ENCODE measurements at places on chromosomes 1 and 21.

- DNase-seq: no peak
Observed at GRCh38 chr21:8989721-8990325, 1531.6 kb upstream of the TPTE start.

- DNase-seq: no peak
Observed at GRCh38 chr1:93348104-93348728, 2.5 kb downstream of the DR1 start.

DNA sequence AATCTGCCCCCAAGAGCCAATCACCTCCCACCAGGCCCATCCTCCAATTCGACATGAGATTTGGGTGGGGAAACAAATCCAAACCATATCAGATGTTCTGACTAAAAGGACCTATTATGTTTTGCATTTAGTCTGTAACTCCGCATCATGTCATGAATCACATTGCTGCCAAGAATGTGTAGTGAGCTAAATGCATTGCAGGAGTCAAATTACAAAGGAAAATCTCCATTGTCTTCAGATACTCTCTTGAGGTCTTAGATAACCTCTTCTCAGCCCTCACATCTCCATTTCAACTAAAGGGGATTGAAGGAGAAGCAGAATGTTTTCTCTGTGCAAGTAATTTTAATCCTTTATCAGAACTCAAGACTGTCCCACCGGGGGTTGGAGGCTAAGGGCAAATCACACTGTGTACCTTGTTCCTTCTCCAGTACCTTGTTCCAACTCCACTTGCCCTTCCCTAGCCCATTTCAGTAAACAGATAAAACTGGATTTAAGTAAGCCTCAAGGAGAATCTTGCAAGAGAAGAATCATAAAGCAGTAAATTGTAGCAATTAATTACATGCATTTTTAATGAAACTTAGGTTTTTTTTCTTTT, 34.1 kb downstream of the EXTL2 start:
- no peak for DNase-seq

DNA sequence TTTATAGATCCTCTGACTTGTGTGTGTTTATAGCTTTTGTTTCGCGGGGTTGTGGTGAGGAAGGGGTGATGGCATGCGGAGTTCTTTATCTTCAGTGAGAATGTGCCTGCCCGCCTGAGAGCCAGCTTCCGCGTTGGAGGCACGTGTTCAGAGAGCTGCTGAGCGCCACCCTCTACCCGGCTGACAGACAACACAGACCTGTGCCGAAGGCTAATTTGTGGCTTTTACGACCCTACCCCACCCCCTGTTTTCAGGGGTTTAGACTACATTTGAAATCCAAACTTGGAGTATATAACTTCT, 14.4 kb upstream of the CD101 start:
- peak; percentile 74 for DNase-seq

DNA sequence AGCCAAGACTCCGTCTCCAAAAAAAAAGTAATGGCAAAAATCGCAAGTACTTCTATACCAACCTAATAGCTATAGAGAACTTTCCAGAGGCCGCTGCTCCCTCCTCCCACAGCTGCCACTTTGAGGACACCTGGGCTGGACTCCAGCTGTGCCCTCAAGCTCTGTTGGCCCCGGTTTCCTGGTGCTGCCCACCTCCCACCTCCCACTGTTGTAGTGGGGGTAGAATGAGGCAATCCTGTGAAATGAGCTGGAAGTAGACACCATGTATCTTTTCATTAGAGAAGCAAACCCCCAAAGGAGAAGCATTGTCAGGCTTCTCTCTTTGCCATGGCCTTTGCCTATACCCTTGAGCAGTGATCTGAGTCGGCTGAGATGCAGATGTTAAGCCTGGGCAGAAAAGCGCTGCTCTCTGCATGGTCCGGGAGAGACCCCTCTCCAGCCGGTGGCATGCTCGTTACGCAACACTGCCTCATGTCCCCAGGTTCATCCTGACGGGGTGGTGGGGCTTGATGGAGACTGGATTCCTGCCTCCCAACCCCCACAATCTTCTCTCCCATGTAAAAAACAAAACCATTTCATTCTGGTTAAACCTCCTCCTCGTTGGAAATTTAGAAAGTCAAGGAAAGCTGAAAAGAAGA, 39.7 kb downstream of the SIM2 start:
- no peak for DNase-seq

GRCh38 chr1:89808441-89809117, 12.3 kb upstream of the LRRC8D start:
- no peak for DNase-seq

DNA sequence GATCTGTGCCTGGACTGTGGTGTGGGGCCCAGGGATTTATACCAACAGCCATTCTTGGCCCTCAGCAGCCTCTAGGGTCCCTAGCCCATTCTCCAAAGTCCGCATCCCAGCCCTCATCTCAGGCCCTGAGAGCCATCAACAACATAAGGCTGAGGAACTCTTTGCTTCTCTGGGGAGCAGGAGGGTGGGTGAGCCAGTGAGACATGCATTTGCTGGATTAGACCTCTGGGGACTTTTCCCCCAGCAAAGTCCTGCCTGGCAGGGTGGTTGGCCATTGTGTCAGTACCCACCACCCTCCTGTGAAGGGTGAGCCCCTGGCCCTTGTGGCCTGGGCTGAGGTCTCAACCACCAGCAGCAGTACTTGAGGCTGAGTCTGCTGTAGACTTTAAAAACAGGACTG, 24.2 kb upstream of the FAM20B start:
- DNase-seq: no peak

- no peak for DNase-seq
Observed at GRCh38 chr1:6051423-6051822, 5.7 kb downstream of the KCNAB2 start.

DNA sequence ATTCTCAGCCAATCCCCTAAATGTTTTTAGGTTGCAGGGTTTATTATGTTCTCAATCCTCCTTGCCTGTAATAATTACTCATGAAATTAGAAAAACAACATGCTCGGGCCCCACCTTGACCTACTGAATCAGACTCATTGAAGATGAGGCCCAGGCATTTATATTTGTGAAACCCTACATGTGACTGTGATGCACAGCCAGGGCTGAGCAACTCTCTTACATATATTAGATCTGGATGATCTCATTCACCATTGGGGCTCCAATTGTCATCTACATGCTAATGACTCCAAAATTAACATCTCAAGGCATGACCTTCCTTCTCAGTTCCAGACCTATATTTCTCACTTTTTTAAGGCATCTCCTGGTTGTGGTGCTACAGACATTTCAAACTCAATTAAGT, 103.3 kb downstream of the WDR3 start:
- no peak for DNase-seq

GRCh38 chr1:23964235-23964668, 4.6 kb downstream of the PNRC2 start:
- DNase-seq: no peak

DNA sequence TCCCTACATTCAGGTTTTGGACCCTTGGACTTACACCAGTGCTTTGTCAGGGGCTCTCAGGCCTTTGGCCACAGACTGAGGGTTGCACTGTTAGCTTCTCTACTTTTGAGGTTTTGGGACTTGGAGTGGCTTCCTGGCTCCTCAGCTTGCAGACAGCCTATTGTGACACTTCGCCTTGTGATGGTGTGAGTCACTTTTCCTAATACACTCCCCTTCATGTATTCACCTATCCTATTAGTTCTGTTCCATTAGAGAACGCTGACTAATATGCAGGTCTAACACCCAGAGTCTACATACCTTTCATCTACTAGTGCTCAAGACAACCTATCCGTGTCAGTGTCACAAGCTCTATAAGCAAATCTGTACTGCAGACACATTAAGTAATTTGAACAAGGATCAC, 605.3 kb downstream of the KCNT2 start:
- no peak for DNase-seq

GRCh38 chr1:57615956-57616355, 192.1 kb upstream of the DAB1 start:
- DNase-seq: no peak

- no peak for DNase-seq
Observed at GRCh38 chr1:26350701-26351589, 3.0 kb downstream of the CRYBG2 start.

Data from stimulated activated CD8-positive, alpha-beta memory T cell treated with anti-CD3 and anti-CD28 coated beads, Interleukin-4, amount 100 ng/mL, for 48 hours (primary cell).